ENCODE measurements at places on chromosomes 4 and X.

DNA sequence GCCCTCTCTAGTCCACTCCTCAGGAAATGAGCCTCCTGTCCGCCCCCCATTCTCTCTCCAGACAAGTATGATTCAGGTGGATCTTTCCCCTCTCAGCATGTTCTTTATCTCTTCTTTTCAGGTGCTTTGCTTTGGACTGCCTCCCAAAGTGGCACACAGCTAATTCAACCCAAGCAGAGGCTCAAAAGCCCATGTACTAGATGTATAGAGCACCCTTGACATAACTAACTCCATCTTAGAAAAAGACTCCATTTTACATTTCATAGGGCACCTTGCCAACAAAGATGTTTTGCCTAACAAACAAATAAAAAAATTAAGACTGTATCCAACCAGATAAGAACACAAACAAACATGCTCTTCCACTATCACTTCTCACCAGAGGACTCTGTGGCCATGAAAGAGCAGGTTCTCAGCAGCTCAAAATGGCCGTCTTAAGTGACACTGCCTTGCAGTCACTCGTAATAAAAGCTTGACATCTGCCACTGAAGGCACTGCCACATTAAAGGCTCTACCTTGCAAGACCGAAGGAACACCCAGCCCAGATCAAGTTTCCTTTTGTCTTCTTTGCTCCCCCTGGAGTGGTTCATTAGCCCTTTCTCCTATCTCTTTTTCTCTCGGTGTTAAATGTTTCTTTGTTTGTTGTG, 84.9 kb upstream of the TAB3 start:
- DNase-seq = no peak

GRCh38 chrX:43870758-43871419, 11.4 kb downstream of the MAOB start:
- no peaks in the 10 kb centered on the region for H3K4me1 ChIP-seq
- H3K27ac ChIP-seq = no peak overlapping the region
- DNase-seq = no peak
- H3K4me3 ChIP-seq = no peak overlapping the region

- DNase-seq = no peak
- H3K4me1 ChIP-seq = peaks cover 2% of the 10 kb centered on the region
- H3K27me3 ChIP-seq = peaks cover 4% of the 10 kb centered on the region
- no peaks in the 10 kb centered on the region for H3K36me3 ChIP-seq
- no peak overlapping the region for H3K4me3 ChIP-seq
- no peak overlapping the region for H3K27ac ChIP-seq
Measured at GRCh38 chr4:54802336-54802735, 144.6 kb downstream of the KIT start.

- H3K4me3 ChIP-seq = no peak overlapping the region
- H3K27me3 ChIP-seq = no peaks in the 10 kb centered on the region
- no peak for DNase-seq
Measured at GRCh38 chr4:139054791-139055505, 39.4 kb downstream of the NOCT start.

GRCh38 chrX:153598541-153599191, at the start of gene CCNQ:
Gene CCNQ (minus strand): TSS chrX:153599139. CDS start chrX:153599073, 66 bp downstream.
- H3K27ac ChIP-seq = peak within 1 kb of the TSS; percentile 74
- H3K4me1 ChIP-seq = peaks cover 29% of the 10 kb centered on the region
- peaks cover 39% of the 10 kb centered on the region for H3K27me3 ChIP-seq
- peaks cover 31% of the 10 kb centered on the region for H3K36me3 ChIP-seq
- peak within 1 kb of the TSS; percentile 86 for H3K4me3 ChIP-seq

- no peak for DNase-seq
- no peak overlapping the region for H3K4me3 ChIP-seq
- no peaks in the 10 kb centered on the region for H3K36me3 ChIP-seq
- no peak overlapping the region for H3K27ac ChIP-seq
- peaks cover 12% of the 10 kb centered on the region for H3K27me3 ChIP-seq
Measured at GRCh38 chr4:2064276-2064991, 5.3 kb downstream of the NAT8L start.

GRCh38 chrX:16278927-16279326, 111.6 kb downstream of the MAGEB17 start:
- H3K4me1 ChIP-seq = no peaks in the 10 kb centered on the region
- peak; percentile 28 for DNase-seq
- H3K27me3 ChIP-seq = peaks cover 64% of the 10 kb centered on the region
- no peaks in the 10 kb centered on the region for H3K36me3 ChIP-seq
- no peak overlapping the region for H3K27ac ChIP-seq

DNA sequence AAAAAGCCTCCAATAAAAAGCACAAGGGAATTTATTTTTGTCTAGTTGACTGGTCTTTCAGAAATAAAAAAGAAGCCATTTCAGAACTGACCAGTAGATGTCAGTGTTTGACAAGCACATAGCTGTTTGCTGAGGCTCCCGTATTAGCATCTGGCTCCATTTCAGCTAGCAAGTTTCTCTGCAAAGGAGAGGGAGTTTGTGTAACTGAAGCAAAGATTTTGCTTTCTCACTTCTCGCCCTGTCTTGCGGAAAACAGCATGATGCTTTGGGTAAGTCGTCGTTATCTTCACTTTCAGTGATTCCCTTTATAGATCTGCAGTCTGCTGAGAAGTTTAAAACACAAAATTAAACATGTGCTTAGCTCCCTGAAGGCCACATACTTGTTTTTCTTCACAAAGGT, 85.5 kb downstream of the CT47B1 start:
- H3K27ac ChIP-seq = peak overlapping the region; percentile 81
- H3K4me3 ChIP-seq = peak overlapping the region; percentile 35
- DNase-seq = no peak
- H3K4me1 ChIP-seq = peaks cover 20% of the 10 kb centered on the region
- H3K36me3 ChIP-seq = no peaks in the 10 kb centered on the region
- peaks cover 5% of the 10 kb centered on the region for H3K27me3 ChIP-seq

DNA sequence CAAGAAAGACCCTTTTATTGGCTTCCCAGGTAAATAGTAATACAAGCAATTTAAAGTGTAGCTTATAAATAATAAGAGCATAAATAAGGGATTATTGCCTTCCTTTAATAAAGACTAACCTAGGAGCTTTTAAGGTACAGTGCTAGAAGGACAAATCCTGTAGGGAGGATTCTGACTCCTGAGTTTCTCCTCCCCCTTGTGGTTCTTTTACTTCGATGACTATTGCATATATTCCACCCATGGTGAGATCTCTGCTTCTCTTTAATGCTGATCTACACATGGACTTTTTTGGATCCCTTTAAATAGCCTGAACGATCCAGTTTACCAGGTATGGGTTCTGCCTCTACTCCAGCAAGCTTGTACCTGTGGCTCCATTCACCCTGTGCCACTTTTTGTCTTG, 2.5 kb downstream of the GALNT7 start:
- peak overlapping the region; percentile 81 for H3K4me3 ChIP-seq
- H3K27me3 ChIP-seq = no peaks in the 10 kb centered on the region
- DNase-seq = no peak
- H3K27ac ChIP-seq = no peak overlapping the region
- H3K36me3 ChIP-seq = peaks cover 9% of the 10 kb centered on the region

GRCh38 chr4:160276785-160277325, 1174.0 kb downstream of the RAPGEF2 start:
- H3K27ac ChIP-seq = no peak overlapping the region
- no peaks in the 10 kb centered on the region for H3K27me3 ChIP-seq
- no peak for DNase-seq
- H3K4me1 ChIP-seq = no peaks in the 10 kb centered on the region
- no peak overlapping the region for H3K4me3 ChIP-seq

DNA sequence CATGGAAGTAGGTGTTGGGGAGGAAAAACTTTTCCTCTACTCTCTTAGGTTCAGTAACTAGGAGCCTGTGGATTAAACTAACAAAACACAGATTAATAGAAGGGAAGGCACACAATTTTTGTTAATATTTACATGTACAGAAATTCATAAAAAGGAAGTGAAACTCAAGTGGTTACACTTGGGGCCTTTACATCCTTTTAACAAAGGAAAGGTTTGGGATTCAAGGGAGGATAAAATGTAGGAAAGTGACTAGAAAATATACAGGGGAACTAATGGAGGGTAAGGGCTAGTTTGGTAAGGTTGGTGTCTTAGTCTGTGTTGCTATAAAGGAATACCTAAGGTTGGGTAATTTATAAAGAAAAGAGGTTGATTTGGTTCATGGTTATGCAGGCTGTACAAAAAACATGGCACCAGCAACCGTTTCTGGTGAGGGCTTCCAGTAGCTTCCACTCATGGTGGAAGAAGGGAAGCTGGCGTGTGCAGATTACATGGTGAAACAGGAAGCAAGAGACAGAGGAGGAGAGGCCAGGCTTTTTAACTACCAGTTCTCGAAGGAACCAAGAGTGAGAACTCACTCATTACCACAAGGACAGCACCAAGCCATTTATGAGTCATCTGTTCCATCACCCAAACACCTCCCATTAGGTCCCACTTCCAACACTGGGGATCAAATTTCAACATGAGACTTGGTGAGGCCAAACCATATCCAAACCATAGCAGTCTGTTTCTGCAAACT, 124.4 kb downstream of the CHRDL1 start:
- H3K4me3 ChIP-seq = no peak overlapping the region
- H3K27me3 ChIP-seq = peaks cover 24% of the 10 kb centered on the region
- H3K36me3 ChIP-seq = no peaks in the 10 kb centered on the region
- H3K27ac ChIP-seq = no peak overlapping the region

GRCh38 chrX:11336201-11336600, 43.0 kb downstream of the AMELX start:
- DNase-seq = no peak
- no peaks in the 10 kb centered on the region for H3K36me3 ChIP-seq
- no peak overlapping the region for H3K27ac ChIP-seq
- H3K4me3 ChIP-seq = no peak overlapping the region
- no peaks in the 10 kb centered on the region for H3K4me1 ChIP-seq

Data from activated T-cell treated with anti-CD3 and anti-CD28 coated beads, Interleukin-2, amount 50 U/mL, for 24 hours (primary cell).